Activated effector memory CD4-positive, alpha-beta T cell treated with Interleukin-2 at 50 U/mL for 16 hours (primary cell): ENCODE measurements at places on chromosomes 7 and 10.

DNA sequence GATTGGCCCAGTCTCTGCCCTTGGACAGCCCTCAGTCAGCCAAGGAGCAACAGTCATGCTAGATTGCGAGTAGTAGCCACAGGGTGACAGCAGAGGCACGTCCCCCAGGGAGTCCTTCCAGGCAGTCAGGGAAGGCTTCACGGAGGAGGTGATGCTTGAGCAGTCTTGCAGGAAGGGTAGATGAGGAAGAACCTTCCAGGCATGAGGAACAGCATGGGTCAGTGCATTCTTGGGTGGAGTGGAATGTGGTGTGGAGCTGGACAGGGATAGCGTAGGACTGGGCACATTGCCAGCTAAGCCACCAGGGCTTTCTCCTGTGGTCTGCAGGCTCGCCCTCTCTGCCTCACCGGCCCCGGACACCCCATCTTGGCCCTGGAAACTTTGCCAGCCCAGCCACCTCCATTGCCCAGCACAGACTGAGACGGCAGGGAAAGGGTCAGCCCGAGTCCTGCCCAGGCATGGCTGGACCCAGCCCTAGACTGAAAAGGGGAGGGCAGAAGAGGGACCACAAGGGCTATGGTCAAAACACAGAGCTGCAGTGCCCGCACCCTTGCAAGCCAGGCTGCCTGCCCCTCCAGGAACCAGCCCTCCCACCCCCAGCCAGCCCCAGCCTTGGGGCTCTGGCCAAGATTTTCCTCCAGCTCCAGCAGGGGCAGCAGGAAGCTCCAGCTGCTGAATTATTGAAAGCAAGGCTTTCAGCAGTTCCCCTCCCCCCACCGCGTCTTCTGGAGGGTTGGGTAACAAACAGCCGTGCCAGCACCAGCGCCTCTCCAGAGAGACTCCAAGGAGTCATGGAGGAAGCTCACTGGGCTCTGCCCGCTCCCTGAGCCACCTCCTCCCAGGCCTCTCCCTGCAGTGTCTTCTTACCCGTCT lies 18.7 kb downstream of the SRRM3 start:
- DNase-seq, result no peak

GRCh38 chr7:429828-430180 lies 89.8 kb downstream of the PDGFA start:
- DNase-seq, result no peak

DNA sequence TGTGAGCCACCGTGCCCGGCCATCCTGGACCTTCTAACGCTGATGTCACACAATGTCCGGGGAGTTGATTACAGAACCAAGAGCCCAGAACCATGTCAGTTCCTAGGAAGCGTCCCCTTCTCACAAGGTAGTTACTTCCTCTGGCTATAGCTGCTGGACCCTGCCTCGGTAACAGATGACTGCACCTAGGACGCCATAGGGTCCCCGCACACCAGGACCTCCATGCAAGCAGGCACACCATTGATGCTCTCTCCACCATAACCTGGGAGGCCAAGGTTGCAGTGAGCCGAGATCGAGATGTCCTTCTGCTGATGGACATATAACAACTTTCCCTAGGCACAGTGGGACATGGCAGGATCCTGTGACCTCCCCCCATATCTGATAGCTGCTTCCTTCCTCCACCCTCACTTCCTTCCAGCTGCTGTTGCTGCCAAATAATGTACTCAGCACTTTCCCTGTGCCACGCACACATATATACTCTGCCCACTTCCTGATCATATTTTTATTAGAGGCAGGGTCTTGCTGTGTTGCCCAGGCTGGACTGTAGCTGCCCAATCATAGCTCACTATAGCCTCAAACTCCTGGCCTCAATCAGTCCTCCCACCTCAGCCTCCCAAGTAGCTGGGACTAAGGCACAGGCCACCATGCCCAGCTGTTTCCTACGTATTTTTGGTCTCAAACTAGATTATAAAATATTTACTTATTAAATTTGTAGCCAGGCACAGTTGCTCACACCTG lies 3.5 kb upstream of the SNX8 start:
- DNase-seq, result no peak

DNA sequence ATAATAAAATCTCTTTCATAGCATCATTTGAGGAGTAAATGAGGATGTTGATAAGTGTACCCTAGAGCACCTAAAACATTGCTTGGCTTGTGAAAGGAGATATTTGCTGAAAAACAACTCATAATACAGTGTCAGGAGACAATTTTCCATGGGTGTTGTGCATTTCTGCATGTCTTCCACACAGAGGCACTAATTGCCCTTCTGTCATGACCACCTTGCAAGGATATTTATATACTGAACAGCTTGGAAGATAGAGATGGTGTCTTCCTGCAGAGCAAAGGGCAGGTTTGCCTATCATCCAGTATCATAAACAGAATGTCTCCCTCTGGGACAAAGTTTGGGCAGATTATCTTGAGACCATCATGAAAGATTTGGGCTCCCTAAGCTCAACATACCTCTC lies 495.2 kb upstream of the LRRN3 start:
- DNase-seq, result no peak

DNA sequence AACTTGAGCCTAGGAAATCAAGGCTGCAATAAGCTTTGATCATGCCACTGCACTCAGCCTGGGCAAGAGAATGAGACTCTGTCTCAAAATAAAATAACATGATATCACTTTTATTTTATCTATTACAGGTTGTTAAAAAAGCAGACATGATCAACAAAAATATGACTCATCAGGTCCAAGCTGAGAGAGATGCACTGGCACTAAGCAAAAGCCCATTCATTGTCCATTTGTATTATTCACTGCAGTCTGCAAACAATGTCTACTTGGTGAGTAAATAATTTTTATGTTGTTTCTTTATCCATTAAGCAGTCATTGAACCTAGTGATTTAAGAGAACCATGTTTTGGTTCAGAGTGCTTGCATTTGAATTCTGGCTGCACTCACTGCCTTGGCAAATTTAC lies 3.3 kb downstream of the MASTL start:
- no peak for DNase-seq
